Stimulated activated CD8-positive, alpha-beta memory T cell treated with anti-CD3 and anti-CD28 coated beads, Interleukin-4, amount 100 ng/mL, for 1 hour (primary cell): ENCODE measurements at places on chromosomes 12 and 14.
A peak's percentile ranks its signal among the peaks of the same experiment; 100 is the strongest.

DNA sequence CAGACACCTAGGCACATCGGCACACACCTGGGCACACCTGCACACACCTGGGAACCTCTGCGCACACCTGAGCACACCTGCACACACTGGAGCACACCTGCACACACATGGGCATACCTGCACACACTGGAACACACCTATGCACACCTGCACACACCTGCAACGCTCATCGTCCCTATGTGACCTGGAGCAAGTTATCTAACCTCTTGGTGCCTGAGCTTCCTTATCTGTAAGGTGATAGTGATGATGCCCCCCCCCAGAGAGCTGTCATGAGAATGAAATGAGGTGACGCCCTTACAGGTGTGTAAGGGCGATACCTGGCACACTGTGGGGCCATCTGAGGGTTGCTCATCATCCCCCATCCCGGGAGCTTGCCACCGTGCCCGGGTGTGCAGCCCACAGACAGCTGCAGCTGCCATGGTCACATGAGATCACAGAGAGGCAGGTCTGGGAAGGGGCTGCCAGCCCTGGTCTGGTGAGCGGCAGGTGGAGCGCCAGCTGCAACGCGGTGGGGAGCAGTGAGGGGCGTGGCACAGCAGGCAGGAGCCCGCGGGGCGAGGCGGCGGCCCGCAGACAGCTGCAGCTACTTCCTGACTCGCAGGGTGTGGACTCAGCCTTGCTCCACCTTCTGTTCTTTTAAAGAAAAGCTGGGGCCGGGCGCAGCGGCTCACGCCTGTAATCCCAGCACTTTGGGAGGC is 59.9 kb upstream of the FBRSL1 start:
- DNase-seq, result peak; percentile 31

GRCh38 chr14:91390165-91390778 is 27.3 kb downstream of the CCDC88C start:
- DNase-seq, result no peak

DNA sequence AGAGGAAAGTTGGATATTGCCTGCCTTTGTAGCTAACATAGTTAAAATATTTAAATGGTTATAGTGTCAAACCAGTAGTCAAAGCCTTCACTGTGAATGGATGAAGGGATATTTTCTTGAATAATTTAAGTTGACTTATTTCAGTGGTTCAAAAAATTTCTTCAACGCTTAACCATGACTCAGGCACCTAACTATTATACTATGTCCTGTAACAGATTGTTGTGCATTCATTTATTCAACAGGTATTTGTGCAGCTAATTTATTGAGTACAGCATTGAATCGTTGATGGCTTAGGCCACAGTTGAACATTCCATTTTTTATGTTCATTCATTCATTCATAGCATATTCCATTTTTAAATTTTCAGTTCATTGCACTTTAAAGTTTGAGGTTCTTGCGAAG is 9.2 kb downstream of the HIF1A start:
- DNase-seq, result no peak

- DNase-seq, result no peak
These were observed 42.2 kb upstream of the CRACR2A start for GRCh38 chr12:3795066-3795465.

GRCh38 chr12:116734156-116734768 is 3.6 kb downstream of the SPRING1 start:
- no peak for DNase-seq

GRCh38 chr12:6946033-6946919 is 2.5 kb downstream of the C12orf57 start:
- no peak for DNase-seq
